ENCODE measurements at places on chromosomes 11 and 22.

DNA sequence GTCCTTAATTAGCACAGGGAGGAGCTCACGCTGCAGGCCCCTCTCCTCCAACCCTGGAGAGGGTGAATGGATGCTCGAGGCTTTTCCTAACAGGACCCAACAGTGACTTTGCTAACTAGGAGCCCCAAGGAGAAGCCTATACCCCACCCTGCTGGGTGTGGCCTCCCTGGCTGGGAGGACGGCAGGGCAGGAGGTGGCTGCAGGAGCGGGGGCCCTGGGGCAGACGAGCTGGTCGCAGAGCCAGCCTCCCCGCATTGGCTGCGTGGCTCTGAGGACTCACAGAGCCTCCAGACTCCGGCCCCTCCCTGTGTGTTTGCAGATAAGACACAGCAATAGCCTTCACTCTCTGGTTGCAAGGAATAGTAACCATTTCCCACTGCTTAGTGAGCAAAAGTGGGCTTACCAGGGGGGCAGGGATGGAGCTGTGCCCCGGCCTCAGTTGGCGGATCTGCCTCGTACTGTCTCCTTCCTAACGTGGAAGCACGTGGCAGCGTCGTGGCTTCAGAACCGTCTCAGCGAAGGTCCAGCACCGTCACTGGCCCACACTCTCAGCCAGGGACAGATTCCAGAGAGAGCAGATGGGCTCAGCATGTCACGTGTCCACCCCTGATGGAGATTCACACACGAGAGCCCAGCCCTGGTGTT, 1087.5 kb downstream of the BRD1 start:
- peak; percentile 8 for DNase-seq

- no peak for DNase-seq
Measured at GRCh38 chr11:79417069-79417920, 23.5 kb downstream of the TENM4 start.

GRCh38 chr11:76181371-76181770, 24.9 kb downstream of the WNT11 start:
- no peak for DNase-seq

DNA sequence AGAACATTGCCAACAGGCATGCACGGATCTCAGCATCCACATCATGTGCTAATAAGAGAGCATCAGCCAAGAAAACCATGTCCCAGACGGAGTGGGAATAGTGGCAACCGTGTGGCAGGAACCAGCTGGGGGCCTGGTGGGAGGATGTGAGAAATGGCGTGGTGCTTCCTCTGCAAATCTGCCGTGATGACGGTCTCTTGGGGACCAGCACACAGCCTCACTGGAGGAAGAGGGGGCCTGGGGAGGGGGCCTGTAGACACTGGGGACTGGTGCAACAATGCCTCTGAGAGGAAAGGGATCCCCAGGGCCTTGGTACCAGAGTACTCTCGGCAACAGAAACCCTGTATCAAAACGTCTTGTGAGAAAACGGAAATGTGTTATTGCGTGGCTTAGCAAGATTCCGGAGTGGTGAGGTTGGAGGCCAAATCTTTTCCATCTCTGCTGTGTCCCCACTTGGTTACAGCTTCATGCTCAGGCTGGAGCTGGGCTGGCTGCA, 154.3 kb upstream of the TBCEL start:
- DNase-seq: no peak

DNA sequence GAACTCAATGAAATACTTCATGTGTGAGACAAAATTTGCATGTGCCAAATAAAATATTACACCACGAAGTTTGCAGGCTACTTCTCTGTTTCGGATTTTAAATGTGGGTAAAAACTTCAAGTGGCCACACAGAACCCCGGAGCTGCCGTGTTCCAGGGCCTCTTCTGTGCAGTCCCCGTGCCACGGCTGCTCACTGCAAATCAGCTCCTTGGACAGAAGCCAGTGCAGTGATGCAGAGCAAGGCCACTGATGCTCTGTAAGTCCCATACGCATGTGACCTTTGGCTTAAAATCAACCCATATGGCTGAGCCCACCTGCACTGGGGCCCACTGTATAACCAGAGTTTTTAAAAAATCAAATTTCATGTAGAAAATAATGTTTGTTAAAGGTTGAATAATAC, 1309.4 kb downstream of the TBC1D22A start:
- DNase-seq: no peak

DNA sequence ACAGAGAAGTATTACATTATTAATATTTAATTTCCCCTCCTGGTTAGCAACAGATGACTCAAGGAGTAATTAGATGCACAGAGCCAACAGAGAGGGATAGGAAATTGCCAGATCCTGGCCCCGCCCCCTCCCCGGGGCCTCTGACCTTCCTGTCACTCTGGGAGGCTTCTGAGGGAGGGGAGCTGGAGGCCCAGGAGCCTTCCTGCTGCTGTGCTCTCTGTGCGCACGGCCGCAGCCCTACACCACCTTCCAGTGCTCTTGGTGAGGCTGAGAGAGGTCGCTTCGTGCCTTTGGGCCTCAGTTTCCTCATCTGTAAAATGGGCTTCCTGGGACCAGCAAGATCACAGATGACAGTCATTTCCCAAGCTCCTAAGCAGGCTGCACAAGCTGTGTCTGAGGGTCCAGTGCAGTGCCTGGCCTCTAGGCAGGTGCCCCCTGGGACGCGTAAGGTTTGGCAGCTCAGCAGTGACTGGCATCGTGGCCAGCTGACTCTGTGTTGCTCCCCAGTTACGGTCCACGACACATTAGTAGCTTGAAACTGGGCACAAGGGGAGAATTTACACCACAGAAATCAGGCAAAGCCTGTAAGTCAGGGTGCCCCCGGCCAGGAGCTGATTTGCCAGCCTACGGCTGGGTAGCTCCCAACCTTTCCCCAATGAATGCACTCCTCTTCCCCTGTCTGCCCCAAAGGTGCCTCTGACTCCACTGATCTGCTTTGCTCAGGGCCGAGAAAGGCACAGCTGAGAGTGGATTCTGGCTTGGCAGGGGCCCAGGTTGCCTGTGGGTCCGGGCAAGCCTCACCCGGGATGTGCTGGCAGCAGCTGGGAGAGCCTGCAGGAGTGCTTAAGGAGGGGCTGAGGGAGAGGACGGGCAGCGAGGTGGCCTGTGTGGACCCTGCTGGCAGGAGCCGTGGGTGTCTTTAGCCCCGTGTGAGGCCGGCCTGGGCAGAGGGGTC, 2.3 kb downstream of the ADORA2A start:
- no peak for DNase-seq

- no peak for DNase-seq
Measured at GRCh38 chr11:13339195-13340153, 61.9 kb downstream of the BMAL1 start.

GRCh38 chr11:45901626-45902025, 5.4 kb downstream of the FREY1 start:
- DNase-seq: no peak

GRCh38 chr11:66388780-66389386, 17.3 kb upstream of the SLC29A2 start:
- DNase-seq: peak; percentile 52

DNA sequence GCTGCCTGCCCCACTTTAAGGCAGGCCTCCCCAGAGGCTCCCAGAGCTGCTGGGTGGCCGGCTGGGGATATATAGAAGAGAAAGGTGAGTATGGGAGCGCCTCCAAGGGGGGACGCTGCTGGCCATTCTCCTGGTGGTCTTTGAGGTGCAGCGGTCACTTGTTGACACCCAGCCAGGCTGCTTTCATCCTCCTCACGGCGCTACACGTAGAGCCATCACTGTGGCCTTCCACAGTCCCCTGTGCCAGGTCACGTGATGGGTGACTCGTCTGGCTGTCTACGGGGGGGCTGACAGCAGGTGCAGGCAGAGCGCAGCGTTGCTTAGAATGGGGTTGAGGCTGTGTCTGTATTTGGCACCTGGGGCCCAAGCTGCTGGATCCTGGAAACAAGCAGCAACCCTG, 1.9 kb downstream of the ACR start:
- peak; percentile 17 for DNase-seq

DNA sequence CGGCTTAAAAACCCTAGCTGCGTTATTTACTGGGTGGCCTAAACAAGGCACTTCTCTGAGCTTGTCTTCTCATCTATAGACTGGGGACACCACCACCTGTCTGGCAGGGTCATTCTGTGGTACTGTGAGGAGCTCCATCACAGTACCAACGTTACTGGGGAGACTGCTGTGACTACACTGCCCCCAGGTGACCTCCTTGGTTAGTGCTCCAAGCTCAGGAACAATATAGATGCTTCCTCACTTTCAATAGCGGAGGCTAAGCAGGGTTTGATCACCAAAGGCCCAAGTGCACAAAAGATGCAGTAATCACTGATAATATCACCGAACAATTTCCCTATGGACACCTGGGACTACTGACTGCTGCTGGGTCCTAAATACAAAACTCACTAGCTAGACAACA, 18.8 kb downstream of the PRPF19 start:
- DNase-seq: no peak

- DNase-seq: no peak
Measured at GRCh38 chr11:19669511-19669910, 43.1 kb upstream of the NAV2 start.

GRCh38 chr11:57318178-57318577, 6.6 kb downstream of the TNKS1BP1 start:
- DNase-seq: peak; percentile 73

- no peak for DNase-seq
Measured at GRCh38 chr11:44243595-44244343, 66.2 kb downstream of the ALX4 start.

- DNase-seq: no peak
Measured at GRCh38 chr11:6812390-6813005, 13.0 kb upstream of the OR6A2 start.

GRCh38 chr11:117702946-117703598, 93.9 kb downstream of the DSCAML1 start:
- no peak for DNase-seq

DNA sequence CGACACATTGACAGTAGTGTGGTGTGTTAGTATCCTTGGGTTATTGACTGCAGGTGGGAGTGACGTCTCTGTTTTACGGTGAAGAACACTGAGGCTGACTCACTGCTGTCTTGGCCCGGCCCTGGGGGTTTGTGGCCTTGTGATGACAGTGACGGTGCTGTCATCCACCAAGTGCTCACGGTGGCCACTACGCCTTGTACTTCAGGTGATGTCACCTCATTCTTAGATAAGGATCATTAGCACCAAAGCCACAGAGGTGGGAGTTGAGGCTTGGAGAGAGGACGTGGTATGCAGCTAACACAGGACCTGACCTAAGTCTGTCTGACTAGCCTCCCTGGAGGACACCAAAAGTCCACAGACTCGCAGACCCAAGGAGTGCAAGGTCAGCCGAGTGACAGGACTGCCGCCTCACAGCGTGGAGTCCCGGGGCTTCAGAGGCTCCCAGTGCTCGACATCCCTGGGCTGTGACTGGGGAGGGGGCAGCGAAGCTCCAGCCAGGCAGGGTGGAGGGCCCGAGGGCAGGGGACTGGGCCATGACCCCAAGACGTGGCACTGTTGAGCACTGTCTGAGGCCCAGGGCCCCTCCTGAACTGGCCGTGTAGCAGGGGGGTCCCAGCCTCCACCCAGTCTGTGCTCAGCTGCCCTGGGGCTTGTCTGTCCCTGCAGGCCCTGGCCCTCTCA, 56.5 kb downstream of the NAT10 start:
- no peak for DNase-seq

DNA sequence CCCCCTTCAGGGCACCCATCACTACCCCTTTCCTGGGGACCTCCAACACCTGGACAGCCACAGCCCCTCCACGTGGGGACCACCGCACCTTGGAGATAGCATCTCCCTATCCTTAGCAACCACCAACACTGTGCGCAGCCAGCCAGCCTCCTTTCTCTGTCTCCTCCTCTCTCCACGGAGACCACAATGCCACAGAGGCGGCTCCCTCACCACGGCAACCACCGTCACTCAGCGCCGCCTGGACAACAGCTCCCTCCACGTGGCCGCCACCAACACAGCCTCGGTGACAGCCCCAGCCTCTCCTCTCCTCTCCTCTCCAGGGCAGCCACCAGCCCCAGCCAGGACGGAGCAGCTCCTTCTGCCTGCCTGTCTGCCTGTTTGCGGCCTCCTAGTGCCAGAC, 10.5 kb downstream of the ELFN2 start:
- DNase-seq: peak; percentile 49

GRCh38 chr22:35076630-35077029, 10.7 kb downstream of the ISX start:
- no peak for DNase-seq

DNA sequence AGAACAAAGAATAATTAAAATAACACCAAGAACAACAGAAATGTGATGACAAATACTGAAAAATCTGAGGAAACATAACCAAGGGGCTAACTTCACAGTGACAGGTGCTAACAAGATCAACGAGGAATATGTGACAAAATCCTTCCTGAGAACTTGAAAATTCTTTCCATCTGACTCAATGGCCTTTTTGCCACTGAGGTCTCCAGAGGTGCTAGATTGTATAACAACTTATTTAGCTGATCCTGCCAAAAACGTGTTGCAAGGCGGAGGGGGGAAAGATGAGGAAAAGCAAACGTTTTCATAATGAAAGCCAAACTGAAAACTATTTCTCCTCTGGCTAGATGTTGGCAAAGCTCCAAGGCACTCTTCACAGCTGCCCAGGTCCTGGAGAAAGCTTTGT, 364.5 kb downstream of the NTM start:
- DNase-seq: no peak

GRCh38 chr11:16611926-16612565, 126.4 kb upstream of the C11orf58 start:
- DNase-seq: peak; percentile 51

DNA sequence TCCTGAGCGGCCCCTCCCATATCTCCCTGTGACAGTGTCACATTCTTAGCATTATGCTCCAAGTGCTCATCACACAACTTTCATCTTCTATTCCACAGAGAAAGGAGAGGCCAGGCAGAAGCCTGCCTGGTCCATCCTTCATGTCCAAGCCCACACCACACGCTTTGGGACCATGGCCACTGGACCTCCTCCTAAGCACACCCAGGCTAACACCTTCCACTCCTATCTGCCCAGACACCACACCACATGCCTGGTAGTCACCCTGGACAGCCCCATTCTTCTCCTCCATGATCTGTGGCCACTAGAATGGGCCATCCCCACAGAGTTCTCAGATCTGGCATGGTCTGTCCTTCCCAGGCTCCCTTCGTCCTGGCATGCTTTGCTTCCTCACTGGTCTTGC, 55.3 kb downstream of the HIRA start:
- no peak for DNase-seq

GRCh38 chr11:132650969-132651720, 881.2 kb downstream of the OPCML start:
- no peak for DNase-seq

GRCh38 chr11:83012168-83013067, 59.3 kb downstream of the RAB30 start:
- no peak for DNase-seq

- DNase-seq: no peak
Measured at GRCh38 chr22:45240104-45240809, 437 bp downstream of the KIAA0930 start.

GRCh38 chr11:57474017-57474802, 13.9 kb downstream of the RTN4RL2 start:
- peak; percentile 64 for DNase-seq

DNA sequence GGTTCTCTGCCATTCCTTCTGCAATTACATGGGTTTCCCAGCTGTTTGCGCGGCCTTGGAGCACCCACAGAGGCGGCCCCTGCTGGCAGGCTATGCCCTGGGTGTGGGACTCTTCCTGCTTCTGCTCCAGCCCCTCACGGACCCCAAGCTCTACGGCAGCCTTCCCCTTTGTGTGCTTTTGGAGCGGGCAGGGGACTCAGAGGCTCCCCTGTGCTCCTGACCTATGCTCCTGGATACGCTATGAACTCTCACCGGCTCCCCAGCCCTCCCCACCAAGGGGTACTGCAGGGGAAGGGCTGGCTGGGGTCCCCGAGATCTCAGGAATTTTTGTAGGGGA, 2.6 kb downstream of the RCE1 start:
- peak; percentile 15 for DNase-seq
